ENCODE measurements at places on chromosomes 2 and 18.

DNA sequence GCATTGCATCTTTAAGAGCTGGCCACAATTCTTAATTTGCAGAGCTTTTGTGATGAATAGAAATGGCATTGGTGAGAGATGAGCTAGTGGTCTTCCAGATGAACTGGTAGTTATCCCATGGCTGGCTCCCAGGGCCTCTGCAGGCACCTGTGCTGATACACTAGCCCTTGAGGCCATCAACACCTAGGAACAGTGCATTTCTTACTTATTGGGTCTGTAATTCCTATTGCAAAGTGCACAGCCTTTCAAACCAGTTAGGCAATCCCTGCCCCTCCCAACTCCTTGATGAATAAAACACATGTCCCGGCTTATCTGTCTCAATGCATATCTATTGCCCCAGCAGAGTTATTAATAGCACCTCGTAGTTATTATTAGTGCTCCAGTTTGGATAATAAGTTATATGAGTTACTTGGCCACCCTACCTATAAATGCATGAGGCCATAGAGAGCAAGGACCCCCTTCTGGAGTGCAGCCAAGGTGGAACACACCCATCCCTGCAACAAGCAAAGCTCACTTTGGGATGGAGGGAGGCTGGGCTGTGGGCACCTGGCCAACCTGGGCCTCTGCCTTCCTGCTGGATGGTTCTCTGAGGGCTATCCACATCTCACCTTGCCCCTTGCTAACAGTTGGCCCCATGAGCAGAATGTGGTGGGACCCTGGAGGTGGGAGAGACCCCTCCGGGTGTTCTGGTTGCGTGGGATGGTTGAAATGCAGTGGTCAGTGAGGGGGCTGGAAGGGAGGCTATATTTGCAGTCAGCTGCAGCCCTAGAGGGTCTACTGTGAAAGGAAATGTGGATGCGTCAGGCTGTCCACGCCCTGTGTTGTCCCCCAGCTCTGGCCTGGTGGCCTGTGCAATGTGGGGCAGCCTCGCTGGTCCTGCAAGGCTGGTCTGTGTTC is 455.9 kb upstream of the HS6ST1 start:
- no peak for DNase-seq

DNA sequence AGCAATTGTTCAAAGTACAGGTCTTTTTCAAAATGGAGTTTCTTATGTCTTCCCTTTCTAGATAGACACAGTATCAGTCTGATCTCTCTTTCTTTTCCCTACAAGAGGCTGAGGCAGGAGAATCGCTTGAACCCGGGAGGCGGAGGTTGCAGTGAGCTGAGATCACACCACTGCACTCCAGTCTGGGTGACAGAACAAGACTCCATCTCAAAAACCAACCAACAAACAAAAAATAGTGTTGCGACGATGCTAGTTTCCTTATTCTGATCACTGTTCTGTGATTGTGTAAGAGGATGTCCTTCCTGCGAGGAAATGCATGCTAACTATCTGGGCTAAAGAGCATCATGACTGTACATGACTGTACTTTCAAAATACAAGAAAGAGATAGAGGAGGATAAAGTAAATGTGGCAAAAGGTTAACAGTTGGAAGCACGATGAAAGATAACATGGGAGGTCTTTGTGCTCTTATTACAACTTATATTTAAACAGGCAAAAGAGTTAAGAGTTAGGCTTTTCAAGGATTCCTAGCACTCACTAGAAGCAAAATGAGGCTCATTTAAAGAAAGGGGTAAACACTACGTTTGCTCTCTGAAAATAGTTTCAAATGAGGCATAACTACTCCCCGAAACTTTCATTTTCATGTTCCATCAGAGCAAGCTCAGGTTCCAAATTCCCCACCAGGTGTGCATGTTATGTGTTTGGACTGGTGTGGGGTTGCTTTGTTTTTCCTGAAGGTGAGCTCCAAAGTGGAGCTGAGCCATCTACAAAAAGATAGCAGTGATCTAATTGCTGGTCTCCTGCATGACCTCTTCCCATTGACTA is 23.8 kb downstream of the SOWAHC start:
- DNase-seq, result no peak

GRCh38 chr2:54149638-54150441 is 34.4 kb downstream of the ACYP2 start:
- DNase-seq, result no peak

DNA sequence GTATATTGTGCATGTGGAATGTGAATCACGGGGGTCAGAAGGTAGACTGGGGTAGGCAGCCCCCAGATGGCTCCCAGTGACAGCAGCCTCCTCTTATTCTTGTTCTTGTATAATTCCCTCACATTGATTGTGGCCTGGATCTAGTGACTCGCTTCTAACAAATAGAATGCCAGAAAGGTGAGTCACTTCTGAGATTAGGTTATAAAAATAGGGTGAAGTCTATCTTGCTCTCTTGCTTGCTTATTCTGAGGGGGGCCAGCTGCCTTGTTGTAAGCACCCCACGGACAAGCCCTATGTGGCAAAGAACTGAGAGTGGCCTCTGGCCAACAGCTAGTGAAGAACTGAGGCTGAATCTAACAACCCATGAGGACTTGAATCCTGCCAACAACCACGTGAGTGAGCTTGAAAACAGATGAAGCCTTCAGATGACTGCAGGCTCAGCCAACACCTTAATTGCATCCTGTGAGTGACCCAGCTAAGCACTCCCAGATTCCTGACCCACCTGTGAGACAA is 15.6 kb upstream of the RMND5A start:
- no peak for DNase-seq

DNA sequence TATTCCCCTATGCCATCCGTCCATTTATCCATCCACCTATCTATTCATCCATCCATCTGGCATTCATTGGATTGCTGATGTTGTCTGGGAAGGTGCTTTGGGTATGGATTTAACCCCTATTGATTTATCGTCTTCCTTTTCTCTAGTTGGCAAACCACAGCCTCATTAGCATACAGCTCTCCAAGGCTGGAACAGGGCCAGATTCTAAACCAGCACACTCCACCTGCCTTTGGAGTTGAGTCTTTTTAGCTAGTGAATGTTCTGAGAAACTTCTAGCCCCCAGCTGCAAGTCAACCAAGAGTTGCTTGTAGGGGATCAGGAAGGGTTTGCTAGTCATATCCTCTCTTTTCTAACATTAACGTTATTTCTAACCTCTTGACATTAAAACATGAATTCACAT is 90.7 kb downstream of the NRP2 start:
- no peak for DNase-seq

- no peak for DNase-seq
Observed at GRCh38 chr18:39019989-39020388, 1454.4 kb upstream of the CELF4 start.

DNA sequence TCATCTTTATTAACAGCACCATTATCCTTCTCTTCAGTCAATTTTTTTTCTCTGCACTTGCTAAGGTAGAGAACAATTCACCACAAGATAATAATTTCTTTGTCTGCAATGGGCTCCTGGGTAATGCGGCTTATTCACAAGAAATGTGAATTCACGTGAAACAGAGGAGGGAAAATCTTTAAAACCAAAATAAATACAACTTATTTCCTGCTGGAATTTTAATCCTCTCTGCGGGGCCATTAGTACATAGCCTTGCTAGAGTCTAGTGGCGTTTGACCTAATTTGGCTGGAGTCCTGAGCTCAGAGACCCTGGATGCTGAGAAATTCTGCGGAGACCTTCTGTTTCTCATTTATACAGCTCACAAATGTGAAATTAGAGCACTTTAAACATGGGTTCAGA is 319.3 kb upstream of the MMADHC start:
- no peak for DNase-seq

DNA sequence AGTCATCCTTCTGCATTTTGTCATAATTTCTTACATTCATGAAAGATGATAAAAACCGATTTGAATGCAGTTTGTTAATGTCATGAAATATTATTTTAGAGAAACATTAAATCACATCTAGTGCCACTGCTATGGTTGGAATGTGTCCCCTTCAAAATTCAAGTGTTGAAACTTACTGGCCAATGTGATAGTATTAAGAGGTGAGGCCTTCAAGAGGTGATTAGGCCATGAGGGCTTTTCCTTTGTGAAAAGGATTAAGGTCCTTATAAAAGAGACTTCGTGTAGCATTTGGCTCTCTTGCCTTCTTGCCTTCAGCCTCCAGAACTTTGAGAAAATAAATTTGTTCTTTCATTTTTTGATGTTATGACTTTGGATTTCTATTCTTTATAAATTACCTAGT is 117.2 kb downstream of the RGPD3 start:
- no peak for DNase-seq

- no peak for DNase-seq
Observed at GRCh38 chr2:133457861-133458260, 110.4 kb downstream of the NCKAP5 start.

GRCh38 chr2:104847586-104848160 is 6.2 kb upstream of the POU3F3 start:
- DNase-seq, result no peak

GRCh38 chr18:8854962-8855361 is 149.6 kb downstream of the MTCL1 start:
- DNase-seq, result no peak

DNA sequence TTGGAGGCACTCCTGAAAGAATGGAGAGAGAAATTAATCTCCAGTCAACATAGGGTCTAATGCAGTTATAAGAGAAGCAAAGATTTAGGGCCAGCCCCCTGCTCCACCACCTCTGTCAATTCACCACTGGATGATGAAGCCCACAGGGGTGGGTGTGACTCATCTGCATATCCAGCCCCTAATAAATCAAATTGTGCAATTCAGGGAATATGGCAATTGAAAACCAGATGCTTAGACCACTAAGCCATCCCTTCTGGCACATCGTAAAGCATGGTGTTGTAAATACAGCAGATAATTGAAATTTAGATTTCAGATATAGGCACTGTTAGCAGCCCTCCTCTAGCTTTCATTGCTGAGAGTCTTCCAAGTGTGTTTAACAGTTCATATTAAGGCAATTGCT is 541.4 kb downstream of the PARD3B start:
- DNase-seq, result no peak

- no peak for DNase-seq
Observed at GRCh38 chr2:121237980-121238665, 46.9 kb downstream of the TFCP2L1 start.

DNA sequence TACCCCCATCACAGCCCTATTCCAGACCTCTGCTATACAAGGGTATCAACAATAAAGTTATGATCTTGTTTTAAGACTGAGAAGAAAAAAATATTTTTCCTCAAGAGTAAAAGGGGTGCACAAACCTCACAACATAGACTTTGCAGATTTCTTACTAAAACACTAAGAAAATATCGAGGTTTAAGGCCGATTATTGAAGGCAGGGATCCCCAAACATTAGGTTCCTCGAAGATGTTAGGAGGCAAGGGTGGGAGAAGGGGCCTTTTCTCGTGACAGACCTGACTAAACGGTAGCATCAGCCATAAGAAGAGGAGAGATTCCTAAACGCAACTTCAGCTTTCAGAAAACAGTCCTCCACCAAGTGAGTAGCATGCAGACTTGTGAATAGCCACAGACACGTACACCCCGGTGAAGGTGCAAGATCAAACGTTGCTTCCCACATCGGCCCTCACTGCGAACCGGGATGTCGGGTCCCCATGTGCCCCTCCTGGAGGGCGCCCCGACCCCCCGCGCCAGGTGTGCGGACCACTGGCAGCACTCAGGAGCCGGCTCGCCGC is 678 bp downstream of the PIAS2 start:
- DNase-seq, result no peak

DNA sequence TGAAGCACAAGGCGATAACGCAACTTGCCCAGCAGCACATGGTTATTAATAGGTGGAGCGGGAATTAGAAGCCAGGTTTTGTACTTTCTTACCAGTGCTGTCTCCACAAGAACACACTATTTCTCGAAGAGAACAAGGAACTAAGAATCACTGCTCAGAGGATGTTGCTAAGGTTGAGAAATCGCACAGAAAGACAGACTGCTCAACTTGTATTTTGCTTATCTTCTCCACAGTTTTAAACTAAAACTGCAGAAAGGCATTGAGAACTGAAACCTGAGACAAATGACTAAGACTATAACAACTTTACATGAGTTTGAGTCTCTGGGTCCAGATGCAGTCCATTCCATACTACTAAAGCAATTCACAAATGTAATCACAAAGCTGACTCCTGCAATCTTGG is 6.2 kb downstream of the PRKD3 start:
- DNase-seq, result no peak

DNA sequence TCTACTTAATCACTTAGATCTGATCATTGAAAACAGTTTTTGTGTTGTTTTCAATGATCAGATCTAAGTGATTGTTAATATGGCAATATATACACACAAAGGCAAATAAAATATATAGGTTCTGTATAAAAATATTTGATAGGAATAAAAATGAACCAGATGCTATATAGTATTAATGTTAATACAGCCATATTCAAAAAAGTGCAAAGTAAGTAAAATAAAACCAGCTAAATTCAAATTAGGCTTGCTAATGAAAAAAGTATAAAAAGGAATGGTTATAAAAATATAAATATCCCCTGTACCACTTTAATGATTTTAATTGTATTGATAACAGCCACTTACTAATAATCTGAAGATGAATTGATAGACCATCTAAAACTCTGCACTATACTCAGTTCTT is 38.4 kb downstream of the VPS54 start:
- DNase-seq, result no peak

DNA sequence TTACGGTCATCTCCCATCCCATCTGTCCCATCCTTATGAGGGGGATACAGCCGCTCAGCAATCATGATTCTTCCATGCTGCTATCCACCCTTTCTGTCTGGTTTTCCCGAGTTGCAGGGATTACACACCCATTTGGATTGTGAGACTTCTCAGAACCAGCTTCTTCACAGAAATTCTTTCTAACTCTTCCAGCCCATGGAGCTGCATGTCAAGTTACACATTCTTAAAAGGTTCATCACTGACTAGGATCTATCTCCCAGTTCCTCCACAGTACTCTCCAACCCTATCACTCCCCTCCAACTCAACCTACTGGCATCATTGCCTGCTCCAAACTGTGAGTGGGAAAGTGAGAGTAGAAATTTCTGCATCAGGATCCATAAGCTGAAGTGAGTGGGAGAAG is 558.2 kb upstream of the TNP1 start:
- DNase-seq, result no peak

DNA sequence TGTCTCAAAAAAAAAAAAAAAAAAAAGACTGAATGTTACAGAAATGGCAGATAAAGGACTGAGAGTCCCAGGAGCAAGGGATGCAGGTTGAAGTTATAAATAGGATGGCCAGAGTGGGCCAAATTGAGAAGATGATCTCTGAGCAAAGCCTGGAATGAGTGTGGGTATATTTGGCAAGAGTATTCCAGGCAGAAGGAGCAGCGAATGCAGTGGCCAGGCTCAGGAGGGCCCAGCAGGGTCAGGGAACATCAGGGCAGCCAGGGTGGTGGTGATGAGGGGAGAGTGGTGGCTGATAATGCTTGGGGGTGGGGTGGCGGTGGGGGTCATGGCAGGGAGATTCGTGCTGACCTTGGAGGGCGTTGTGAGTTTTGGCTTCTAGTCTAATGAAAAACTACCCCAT is 141.3 kb upstream of the AGAP1 start:
- no peak for DNase-seq

DNA sequence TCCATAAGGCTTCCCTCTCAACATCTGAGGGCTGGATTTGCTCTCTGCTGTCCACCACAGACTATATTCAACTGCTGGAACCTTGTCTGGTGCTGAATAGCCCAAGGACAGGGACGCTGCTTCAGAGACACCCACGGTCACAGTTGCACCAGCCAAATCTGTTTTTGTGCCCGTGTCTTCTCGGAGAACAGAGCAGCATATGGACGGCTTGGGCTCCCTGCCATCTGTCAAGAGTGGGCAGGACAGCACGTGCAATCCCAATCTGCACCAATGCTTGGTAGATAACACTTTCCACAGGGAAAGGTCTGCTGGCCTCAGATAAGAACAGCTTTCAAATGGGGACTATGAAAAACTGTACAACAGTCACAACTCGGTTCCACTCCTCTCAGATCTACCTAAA is 466.1 kb downstream of the TGIF1 start:
- DNase-seq, result no peak
